Fibroblast of skin of right biceps (primary cell): ENCODE measurements at places on chromosomes 7 and 10.

GRCh38 chr7:108372618-108373017 lies 83.6 kb downstream of the NRCAM start:
- peak; percentile 3 for DNase-seq

DNA sequence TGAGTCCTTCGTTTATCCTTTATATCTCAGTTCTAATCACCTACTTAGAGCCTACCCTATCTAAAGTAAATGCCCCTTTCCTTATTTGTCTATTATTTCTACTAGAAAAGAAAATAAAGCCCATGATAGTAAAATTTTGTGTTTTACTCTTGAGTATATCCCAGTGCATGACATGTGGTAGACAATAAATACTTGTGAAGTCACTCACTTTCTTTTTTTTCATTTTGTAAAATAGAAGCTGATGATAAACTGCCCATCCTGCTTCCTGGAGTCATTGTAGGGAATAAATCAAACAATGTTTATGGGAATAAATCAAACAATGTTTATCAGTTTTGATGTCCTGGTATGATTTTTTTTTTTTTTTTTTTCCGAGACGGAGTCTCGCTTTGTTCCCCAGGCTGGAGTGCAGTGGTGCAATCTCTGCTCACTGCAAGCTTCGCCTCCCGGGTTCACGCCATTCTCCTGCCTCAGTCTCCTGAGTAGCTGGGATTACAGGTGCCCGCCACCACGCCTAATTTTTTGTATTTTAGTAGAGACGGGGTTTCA lies 36.1 kb downstream of the BTRC start:
- no peak for DNase-seq

GRCh38 chr7:79050603-79051002 lies 402.9 kb downstream of the MAGI2 start:
- DNase-seq = peak; percentile 60

DNA sequence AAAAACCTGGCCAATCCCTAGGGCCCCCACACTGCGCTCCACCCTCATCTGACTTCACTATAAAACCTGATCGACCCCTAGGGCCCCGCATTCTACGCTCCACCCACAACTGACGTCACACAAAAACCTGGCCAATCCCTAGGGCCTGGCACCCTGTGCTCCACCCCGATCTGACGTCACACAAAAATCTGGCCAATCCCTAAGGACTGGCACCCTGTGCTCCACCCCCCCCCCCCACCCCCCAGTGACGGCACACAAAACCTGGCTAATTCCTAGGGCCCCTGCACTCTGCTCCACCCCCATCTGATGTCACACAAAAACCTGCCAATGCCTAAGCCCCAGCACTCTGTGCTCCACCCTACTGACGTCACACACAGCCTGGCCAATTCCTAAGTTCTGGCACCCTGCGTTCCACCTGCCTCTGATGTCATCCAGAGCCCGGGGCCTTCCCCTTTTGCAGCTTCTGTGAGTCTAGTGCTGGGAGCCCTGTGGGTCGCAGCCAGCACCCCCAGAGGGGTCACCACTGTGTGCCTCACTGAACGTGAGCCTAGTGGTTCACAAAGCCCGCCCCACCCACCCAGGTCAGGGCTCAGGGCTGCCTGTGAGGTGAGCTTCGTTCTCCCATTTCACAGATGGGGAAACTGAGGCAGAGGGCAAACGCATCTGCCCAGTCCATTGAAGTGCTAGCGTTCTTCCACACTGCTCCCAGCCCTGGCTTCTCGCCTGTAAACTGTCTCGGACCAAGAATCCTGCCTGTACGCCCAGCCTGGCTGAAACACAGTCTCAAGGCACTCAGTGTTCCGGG lies 40.6 kb downstream of the MICALL2 start:
- peak; percentile 20 for DNase-seq

- peak; percentile 92 for DNase-seq
Measured at GRCh38 chr10:19014034-19014433, 34.6 kb upstream of the MALRD1 start.

DNA sequence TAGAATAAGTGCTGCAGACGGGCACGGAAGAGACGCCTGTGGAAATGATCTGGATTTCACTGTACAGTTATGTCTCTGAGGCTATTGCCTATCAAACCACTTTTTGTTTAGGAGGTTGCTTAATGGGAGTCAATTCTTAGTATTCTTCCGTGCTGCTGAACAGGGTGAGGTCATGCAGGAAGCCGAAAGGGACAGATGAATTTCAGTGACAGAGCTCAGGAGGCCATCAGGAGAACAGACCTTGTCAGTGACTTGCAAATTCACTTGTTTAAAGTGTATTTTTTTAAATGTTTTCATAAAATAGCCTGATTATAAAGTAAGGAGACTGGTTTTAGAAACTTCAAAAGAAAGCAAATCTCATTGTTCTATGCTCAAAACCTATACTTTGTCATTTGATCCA lies 58.9 kb downstream of the XRCC2 start:
- DNase-seq = no peak

- DNase-seq = no peak
Measured at GRCh38 chr7:155457544-155458110, 302 bp upstream of the EN2 start.

DNA sequence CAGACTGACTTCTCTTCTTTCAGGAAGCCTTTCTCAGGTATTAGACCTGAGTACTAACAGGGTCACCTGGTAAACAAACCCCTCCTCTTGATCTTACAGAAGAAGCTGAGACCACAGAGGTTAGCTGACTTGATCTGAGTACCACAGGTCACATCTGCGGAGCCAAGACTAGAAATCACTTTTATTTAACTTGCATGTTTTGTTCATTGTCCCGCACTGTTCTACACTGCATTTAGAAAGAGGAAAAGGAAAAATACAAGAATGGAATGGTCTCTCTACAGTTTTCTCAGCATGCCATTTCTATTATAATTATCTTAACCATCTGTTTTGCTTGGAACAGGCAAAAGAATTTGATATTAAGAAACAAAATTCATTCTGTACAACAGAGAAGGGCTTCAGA lies 245.6 kb upstream of the ETV1 start:
- no peak for DNase-seq

GRCh38 chr7:155206318-155207020 lies 91.2 kb upstream of the INSIG1 start:
- DNase-seq = peak; percentile 97

GRCh38 chr7:70694434-70694970 lies 437.4 kb upstream of the GALNT17 start:
- peak; percentile 62 for DNase-seq

DNA sequence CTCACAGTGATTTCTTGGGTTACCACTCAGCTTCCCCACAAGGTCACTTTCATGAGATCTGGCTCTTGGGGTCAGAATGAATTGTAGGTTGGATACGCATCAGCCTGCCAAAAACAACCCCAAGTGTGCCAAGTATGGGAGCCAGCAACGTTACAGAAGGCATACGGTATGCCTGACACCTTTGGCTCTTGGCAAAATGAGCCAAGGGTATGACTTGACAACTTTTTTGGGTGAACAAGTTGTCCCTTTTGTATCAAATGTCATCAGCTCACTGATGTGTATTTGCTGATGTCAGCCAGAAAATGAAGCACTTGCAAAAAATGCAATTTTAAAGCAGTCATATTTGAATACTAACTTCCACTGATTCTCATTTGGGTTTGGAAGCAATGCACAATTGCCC lies 168.4 kb downstream of the CACNB2 start:
- DNase-seq = no peak

GRCh38 chr7:2012044-2012900 lies 220.5 kb downstream of the MAD1L1 start:
- no peak for DNase-seq

- DNase-seq = peak; percentile 64
Measured at GRCh38 chr10:72328045-72328828, 26.5 kb downstream of the DNAJB12 start.

- DNase-seq = no peak
Measured at GRCh38 chr10:58998924-58999713, 177.3 kb upstream of the PHYHIPL start.

GRCh38 chr10:20931156-20931795 lies 34.2 kb upstream of the NEBL start:
- no peak for DNase-seq

DNA sequence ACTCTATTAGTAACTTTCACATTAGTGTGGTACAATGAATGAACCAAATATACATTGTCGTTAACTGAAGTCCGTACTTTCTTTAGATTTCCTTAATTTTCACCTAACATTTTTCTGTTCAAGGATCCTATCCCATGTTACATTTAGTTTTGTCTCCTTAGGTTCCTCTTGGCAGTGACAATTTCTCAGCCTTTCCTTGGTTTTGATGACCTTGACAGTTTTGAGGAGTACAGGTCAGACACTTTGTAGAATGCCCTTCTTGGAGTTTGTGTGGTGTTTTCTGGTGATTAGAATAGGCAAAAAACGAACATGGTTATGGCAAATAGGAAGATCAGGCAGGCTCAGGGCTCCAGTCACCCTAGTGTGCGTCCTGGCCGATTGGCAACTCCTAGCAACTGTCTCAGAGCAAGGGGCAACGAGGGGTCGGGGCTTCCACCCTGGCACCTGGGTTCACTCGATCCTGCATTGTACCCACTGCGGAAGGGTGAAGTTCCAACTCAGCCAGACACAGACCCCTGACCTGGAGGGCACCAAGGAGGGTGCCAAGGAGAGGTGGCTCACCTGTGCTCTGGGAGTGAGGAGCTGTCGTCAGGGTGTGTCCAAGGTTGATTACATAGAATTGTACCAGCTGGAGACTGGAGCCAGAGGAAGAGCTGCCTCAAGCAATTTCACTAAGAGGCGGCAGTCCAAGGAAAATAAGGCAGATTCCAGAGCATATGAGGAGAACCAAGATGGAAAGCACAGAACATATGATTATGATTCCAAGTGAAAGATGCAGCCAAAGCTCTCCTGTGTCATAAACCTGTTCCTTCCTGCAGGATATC lies 37.5 kb downstream of the PAPSS2 start:
- no peak for DNase-seq

DNA sequence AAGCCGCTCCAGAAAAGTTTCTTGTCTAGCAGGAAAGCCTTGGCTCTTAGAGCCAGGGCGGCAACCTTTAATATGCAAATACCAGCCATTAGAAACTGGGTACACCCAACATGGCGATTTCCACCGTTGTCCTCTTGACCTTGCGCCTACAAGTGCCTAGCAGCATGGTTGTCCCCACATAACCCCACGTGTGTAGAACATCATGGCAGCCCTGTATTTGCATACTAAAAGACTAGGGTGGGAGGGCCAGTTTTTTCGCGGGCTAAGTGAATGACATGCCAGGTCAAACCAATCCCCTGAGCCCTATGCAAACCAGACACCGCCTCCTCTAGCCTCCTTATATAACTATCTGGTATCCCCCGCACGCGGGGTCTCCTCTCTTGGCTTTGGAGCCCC lies 58.4 kb upstream of the FZD8 start:
- no peak for DNase-seq

GRCh38 chr10:31836569-31837406 lies 91.8 kb downstream of the ARHGAP12 start:
- DNase-seq = peak; percentile 30

- no peak for DNase-seq
Measured at GRCh38 chr7:77553123-77553522, 16.0 kb downstream of the PTPN12 start.

DNA sequence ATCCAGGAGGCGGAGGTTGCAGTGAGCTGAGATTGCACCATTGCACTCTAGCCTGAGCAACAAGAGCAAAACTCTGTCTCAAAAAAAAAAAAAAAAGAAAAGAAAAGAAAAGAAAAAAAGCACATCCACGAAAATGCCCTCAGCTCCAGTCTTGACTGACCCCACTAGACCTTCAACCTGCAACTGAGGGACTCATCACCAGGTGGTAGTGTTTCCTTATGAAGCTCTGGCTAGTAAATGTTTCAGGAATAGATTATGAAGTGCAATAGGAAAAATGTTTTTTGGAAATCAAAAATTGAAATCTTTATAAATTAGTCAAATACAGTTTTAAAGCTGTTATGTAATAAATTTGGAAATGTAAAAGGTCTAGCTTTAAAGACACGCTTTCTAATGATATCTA lies 22.4 kb downstream of the TLL2 start:
- no peak for DNase-seq

DNA sequence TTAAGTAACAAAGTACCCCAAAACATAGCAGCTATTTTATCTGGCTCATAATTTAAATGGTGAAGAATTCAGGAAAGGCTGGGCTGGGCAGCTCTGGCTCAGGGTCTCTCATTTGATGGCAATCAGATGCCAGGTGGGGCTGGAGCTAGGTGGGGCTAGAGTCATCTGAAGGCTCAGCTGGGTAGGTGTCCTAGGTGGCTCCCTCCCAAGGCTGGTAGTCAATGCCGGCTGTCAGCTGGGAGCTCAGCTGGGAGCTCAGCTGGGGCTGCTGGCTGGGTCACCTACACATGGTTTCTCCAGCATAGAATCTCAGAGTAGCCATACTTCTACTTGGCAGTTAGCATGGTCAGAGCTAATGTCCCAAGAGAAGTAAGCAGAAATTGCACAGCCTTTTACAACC lies 34.1 kb downstream of the OSBPL3 start:
- no peak for DNase-seq

DNA sequence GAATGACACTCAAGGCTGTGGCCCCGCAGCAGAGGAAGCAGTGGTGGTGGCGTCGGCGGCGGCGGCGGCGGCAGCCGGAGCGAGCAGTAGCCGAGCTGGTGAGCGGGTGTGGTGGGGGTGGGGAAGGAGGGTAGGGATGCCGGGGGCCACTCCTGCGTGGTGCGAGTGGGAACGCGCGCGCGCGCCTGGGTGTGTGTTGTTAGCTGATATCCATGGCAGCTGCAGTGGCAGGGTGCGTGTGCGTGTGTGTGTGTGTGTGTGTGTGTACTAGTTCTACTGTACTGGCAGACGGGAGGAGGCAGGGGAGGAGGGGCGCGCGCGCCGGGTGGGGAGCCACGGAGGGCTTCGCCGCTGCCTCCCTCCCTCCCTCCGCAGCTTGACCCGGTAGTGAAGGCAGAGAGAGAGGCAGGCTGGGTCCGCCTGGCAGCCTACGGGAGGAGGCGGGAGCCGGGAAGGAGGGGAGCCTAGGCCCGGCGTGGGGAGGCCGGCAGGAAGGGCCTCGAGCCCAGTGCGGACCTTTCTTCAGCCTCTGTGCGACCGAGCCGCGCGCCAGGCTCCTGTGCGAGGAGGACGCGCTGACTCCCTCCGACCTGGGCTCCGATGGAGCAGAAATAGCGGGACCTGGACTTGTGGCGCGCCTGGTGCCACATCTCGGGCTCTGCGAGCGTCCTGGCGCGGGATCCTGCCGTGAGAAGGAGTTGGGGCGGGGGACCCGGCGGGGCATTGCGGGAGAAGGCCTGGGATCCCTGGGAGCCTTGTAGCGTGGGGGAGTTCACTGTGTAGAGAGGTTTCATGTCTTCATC lies at the start of gene MAGI2:
MAGI2 (minus strand) TSS at position 110 of the 803 bp plus-strand sequence. CDS start 347 bp downstream, outside the sequence.
- DNase-seq = peak; percentile 78

DNA sequence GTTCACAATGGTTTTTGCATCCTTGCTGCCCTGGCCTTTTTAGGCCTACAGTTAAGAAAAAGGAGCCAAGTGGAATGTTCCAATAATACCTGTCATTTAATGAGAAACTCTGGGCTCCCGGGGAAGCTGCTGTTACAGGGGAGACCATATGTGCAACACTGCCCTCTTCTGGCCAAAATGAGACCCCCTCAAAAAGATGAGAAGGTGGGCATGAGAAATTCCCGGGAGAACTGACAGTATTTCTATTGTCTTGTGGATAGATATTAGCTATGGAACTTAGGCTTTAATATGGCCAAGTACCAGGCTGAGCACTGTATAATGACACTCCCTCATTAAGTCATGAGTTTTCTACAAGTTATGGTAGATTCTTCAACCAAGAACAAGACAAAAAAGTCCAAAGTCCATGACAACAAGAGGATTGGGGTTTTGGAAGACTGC lies 99.4 kb downstream of the CCDC3 start:
- DNase-seq = peak; percentile 61

GRCh38 chr10:47060993-47061500 lies 149.8 kb downstream of the PTPN20 start:
- no peak for DNase-seq

GRCh38 chr7:150476819-150477631 lies 26.6 kb downstream of the GIMAP8 start:
- no peak for DNase-seq

GRCh38 chr10:1538121-1538520 lies 199.2 kb downstream of the ADARB2 start:
- no peak for DNase-seq
